Suppressor macrophage treated with lipopolysaccharide for 4 hours (primary cell): ENCODE measurements at places on chromosomes 3 and 15.

DNA sequence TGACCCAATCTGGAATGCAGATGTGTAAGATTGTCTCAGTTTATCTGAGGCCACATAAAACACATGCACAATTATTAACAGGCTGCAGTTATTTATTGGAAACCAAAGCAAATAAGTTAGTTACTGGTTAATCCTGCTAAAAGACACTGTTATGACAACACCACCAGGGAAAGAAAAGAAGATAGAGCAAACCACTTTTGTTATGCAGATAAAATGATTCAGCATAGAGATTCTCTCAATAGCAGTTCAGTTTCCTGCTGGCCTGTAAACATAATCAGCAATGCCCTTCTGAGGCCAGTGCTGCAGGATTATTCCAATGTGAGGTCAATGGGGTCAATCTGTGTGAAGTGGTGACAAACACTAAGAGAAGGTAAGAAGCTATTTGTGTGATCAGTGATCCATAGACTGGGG is 244.4 kb downstream of the ZBTB20 start:
- no peak for DNase-seq

GRCh38 chr15:101379647-101380046 is 84.6 kb upstream of the SNRPA1 start:
- DNase-seq = no peak

DNA sequence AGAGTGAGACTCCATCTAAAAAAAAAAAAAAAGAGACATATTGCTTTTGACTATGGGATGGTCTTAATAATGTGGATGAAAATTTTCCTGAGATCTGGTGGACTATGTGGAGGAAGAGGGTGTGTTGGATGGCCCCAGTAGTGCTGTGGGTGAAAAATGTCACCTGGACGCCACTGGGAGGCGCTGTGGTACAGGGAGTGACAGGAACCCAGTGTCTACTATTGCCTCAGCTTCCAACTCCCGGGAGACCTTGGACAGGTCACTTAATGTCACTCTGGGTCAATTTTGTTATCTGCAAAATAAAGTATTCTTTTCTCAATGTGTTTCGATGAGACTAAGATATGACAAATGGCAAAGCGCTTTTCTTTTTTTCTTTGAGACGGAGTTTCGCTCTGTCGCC is 27.7 kb upstream of the DCP1A start:
- peak; percentile 81 for DNase-seq

- DNase-seq = no peak
These were observed 166.5 kb downstream of the NSMCE3 start for GRCh38 chr15:29102911-29103823.

- DNase-seq = no peak
These were observed 16.1 kb downstream of the LEO1 start for GRCh38 chr15:51955504-51955903.

- no peak for DNase-seq
These were observed 201.4 kb downstream of the IL5RA start for GRCh38 chr3:2908693-2909351.

GRCh38 chr15:78565951-78566774 is 843 bp downstream of the CHRNA5 start:
- DNase-seq = peak; percentile 5

GRCh38 chr15:56492791-56493555 is 28.0 kb upstream of the MNS1 start:
- DNase-seq = no peak

DNA sequence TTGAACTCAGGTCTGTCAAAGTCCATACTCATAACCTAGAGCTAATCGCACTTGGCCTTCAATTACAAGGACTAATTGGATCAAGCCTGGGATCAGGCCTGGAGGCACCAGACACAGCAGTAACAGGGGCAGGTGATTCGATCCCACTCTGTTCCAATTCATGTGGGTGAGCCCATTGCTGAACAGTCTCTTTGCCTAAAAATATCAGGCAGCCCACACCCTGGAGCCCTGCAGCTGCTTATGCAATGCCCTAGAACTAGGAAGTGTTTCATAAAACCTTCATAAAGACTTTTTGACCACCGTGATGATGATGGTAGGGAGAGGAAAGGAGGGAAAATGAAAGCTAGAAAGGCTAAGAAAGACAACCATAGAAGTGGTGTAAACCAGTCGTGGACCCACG is 47.8 kb upstream of the NEO1 start:
- DNase-seq = no peak

DNA sequence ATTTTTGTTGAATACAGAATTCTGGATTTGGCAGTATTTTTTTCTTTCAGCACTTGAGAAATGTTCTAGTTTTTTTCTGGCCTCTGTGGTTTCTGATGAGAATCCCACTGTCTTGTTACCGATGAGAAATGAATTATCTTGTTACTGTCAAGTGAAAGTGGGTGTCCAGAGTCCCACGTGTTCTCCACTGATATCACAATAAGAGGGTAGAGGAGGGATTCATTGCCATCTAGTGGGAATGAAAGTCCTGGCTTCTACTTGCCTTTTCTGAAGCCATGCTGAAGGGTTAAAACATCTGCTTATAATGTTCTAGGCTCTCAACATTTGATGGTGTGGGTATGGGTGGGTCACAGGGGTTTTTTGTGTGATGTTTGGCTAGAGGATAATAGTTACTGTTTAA is 66.1 kb downstream of the SEC22A start:
- no peak for DNase-seq

- peak; percentile 88 for DNase-seq
These were observed 19.2 kb downstream of the RARRES1 start for GRCh38 chr3:158713094-158713499.

DNA sequence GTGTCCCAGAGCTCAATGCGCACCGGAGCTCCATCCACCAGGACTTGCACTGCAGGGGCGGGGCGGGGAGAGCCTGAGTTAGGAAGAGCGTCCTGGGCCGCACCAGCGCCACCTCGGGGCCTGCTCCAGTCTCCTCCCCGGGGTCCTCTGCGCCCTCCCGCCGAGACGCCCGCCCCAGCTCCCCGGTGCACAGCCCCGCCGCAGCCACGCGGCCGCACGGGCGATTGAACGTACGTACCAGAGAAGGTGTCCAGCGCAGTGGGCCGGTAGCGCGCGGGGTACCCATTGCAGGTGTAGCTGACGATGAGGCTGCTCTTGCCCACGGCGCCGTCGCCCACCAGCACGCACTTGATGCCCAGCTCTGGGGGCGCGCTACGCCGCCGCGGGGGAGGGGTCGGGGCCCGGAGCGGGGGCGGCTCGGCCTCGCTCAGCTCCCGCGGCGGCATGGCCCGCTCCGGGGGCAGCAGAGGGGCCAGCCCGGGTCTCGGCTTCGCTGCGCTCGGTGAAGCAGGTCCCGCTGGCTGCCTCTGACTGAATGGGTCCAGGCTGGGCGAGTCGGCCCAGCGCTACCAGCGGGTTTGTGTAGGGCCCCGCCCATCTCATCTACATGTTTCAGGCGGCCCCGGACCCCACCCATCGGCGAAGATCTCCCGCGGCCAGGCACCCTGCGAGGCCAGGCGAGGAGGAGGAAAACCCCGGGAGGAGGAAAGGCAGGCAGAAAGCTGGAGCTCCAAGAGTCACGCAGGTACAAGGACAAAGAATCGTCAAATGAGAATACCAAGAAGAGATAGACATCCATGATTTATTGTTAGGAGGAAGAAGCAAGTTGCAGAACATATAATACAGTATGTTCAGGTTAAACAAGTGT is at the start of gene RHOV:
TSS of gene RHOV (minus strand) at position 541 of the 868 bp plus-strand sequence. CDS start at position 446, 95 bp downstream.
- peak; percentile 57 for DNase-seq

GRCh38 chr3:197503652-197504051 is 52.1 kb downstream of the BDH1 start:
- no peak for DNase-seq

- peak; percentile 26 for DNase-seq
These were observed 1.0 kb upstream of the ISY1 start for GRCh38 chr3:129161860-129162271.

DNA sequence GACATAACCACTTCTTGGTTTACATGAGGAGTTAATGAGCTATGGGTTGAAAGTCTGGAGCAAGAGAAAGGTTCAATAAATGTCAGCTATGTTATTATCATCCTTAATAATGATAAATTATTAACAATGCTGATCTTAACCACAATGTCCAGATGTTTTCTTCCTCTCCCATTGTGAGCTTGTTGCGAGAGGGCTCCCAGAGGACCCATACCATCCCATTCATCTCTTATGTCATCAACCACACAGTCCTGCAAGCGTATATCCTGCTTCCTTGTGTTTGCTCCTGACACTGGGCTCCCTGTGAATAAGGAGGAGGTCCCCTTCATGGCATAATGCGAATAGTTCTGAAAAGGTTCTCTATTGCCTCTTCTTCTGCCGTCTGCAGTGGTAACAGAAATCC is 266.8 kb downstream of the TLE3 start:
- DNase-seq = no peak

- no peak for DNase-seq
These were observed at the start of gene CHL1 for GRCh38 chr3:196311-197148. Gene CHL1, plus strand, starts transcription at chr3:196763. Its CDS starts 123,014 bp downstream, at chr3:319777.

DNA sequence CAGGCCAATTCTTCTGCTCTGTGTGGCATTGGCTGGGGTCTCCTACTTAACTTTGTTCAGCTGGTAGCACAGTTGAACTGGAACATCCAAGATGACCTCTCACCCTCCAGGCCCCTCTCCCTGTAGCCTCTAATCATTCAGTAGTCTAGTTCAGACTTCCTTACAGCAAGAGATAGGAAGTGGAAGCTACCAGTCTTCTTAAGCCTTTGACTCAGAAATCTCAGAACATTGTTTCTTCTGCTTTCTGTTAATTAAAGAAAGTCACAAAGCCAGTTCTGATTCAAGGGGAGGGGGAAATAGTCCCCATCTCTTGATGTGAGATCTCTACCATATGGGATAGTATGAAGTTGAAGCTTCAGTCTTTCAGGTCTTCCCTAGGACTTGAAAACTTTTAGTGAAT is 18.8 kb upstream of the SACM1L start:
- DNase-seq = peak; percentile 50

GRCh38 chr3:172929451-172929850 is 178.9 kb downstream of the ECT2 start:
- no peak for DNase-seq

DNA sequence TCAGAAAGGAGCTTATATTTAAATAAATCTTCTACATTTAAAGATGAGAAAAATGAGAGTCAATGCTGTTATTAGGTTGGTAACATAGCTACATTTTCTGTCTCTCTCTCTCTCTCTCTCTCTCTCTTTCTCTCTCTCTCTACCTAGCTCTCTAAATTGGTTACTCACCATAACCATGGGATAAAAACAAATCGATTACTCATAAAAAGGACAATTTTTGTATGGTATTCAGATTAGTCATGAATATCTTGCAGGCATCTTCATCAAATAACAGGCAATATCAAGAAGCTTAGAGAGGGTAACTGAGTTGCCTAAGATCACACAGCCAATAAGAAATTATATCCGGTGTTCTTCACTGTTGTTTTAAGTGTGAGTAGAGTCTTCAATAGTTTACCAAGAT is 81.8 kb upstream of the ALCAM start:
- no peak for DNase-seq

DNA sequence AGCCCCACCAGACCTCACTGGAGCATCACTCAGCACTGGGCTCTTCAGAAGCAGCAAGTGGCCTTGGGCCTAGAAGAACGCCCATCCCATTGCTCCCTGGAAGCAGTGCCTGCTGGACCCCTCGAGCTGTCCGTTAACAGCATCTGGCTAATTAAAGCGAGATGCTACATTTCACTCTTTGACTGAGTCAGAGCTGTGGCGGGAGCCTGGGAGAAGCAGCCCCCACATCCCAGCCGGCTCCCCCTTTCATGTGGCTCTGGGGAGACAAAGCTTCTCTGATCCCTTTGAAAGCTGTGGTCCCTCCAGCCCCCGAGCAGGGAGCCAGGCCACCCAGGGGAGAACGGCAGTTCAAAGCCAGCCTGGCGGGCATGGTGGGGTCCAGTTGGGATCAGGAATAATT is 103.7 kb downstream of the MEGF11 start:
- DNase-seq = no peak

- DNase-seq = no peak
These were observed 52.0 kb downstream of the HRH1 start for GRCh38 chr3:11206316-11206715.

DNA sequence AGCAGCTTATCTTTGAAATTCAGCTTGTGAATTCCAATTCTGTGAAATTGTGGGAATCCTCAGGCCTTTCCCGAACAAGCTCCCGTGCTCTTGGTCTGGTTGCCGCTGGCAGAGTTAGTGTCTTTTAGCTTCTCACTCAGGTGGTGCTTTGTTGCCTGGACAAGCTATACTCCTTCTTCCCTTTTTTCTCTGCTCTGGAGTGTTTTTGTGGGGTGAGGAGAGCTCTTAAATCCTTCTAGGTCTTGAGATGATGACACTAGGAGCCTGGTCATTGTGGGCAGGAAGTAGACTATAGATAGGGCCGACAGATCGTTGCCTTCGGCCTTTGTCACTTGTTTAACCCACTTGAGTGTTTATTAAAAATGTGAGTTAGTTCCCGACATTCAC is 93.8 kb downstream of the SLCO3A1 start:
- DNase-seq = peak; percentile 78

DNA sequence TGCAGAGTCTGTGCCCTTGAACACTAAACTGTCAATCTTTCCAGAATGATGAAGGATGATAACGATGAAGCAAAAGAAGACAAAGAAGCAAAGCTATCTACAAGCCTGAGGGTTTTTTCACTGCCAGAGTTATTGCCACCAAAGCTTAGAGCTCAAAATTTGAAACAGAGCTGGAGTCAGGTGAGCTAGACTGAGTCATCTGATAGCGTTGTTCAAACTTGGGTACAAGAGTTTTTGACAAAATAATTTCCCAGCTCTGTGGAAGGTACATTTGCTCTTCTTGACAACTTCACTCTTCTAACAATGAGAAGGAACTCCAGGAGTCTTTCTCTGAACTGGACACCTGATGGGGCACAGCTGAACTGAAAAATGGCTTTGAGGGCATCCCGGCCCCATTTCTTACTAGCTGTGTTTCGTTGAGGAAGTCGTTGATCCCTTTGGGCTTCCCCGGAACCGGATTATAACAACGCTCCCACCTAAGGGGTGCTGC is 715 bp downstream of the MCCC1 start:
- no peak for DNase-seq

DNA sequence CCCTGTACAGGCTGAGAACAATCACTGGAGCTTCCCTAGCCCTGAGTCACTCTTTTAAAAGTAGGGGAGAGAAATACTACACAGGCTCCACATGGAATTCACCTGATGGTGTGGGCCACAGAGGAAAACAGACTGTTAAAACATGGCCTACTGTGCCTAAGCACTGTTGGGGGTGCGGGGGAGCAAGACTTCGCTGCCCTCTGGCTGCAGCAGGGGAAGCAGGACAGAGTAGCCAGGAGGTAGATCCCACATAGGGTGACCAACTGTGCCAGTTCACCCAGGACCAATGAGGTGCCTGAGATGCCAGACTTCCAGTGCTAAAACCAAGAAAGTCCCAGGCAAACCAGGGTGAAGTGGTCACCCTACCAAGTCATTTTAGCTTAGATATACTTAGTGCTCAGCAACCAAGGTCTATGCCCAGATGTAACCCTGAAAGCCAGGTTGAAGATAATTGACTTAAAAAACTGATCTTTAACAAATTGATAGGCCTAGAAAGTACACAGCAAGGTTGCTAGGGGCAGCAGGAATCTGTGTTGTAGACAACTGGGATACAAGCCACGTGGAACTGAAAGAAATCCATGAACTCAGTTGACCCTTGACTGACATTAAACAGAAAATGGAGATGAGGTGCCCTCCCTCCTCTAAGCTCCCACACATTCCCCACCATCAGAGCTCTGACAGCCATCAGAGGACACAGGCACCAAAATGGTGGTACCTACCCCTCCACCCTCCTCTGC is 344.2 kb upstream of the PPP2R3A start:
- DNase-seq = no peak
